ENCODE measurements at places on chromosomes 1 and 21.

DNA sequence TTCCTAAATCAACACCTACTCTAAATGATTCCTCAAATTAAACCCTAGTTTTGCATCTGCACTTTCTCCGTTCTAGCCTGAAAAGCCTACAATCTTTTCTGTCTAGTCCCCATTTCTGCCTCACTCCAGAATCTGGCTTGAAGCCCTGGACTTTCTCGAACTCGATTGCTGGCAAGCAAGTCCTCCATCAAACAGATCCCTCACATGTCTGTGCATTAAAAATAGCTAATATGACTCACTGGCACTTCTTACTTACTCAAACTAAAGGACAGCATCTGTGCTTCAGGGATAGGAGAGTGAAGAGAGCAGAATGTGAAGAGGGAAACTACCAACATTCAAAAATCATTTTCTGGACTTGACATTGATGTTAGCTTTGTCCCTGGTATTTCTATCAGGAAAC, 51.8 kb upstream of the CXADR start:
- DNase-seq, result peak; percentile 35

DNA sequence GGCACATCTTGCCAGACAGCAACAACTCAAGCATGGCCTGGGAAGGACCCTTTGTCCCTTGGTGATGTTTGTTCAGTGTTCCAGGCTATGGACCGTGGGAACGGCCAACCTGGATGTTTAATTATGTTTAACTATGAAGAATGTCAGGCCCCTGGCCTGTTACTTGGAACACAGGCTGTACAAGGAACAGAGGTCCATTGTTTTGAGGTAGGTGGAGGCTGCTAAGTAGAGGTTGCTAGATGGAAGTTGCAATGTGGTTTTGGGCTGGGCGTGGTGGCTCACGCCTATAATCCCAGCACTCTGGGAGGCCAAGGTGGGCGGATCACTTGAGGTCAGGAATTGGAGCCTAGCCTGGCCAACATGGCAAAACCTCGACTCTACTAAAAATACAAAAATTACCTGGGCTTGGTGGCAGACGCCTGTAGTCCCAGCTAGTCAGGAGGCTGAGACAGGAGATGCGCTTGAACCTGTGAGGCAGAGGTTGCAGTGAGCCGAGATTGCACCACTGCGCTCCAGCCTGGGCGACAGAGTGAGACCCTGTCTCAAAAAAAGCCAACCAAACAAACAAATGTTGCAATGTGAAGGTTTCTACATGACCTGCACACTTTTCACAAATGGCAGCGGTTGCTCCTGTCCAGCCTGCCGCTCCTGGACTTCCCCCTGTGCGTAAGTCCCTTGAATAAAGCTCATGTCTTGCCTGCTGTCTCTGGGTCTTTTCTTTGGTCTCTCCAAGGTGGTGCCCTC, 2.5 kb upstream of the LEFTY1 start:
- DNase-seq, result no peak

DNA sequence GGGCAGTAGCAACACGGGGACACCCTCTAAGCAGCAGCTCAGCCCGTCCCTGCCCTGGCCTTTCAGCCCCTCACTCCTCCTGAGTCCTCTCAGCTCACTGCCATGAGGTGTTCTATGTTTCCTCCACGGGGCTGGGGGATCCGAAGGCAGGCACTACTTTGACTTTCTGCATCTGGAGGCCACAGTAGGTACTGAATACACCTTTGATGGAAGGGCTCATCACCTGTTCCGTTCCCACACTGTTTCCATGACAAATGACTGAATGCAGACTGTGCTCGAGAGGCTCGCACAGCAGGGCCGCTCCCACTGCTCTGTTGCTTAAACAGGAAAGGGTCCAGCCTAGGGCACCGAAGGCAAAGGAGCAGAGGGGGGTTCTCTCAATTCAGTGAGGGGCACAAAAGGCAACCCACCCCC, 77.6 kb upstream of the DNAH14 start:
- DNase-seq, result no peak

- no peak for DNase-seq
These were observed 20.1 kb downstream of the PRKACB start for GRCh38 chr1:84164161-84164560.

GRCh38 chr1:182268669-182269068, 122.9 kb downstream of the GLUL start:
- DNase-seq, result no peak

GRCh38 chr21:39882151-39882838, 15.1 kb downstream of the PCP4 start:
- DNase-seq, result no peak

DNA sequence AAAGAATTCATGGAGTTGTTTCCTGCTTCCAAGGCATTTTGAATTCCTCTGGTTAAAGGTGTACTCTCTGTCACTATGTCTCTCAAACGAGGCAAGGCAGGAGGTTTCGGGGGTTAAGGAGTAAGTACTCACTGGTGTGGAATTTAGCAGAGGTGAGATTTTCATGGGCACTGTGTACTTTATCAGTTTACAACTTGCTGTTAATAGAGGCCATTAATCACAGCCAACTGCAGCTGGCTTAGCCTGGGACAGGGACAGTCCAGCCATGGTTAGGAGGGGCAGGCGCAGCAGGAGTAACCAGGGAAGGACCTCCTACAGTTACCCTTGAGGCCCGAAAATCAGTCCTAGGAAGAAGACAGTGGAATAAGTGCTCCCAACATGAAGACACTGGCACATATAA, 18.1 kb upstream of the TMEM9 start:
- no peak for DNase-seq

- no peak for DNase-seq
These were observed 69.9 kb upstream of the LPGAT1 start for GRCh38 chr1:211900441-211900840.

GRCh38 chr1:212557739-212558692, 50.5 kb upstream of the ATF3 start:
- DNase-seq, result peak; percentile 50

GRCh38 chr21:34671891-34672290, 3.1 kb downstream of the CLIC6 start:
- DNase-seq, result no peak

- DNase-seq, result peak; percentile 43
These were observed 642 bp downstream of the TRIM62 start for GRCh38 chr1:33180911-33181890.

GRCh38 chr1:29332204-29332603, 95.9 kb downstream of the PTPRU start:
- peak; percentile 55 for DNase-seq

DNA sequence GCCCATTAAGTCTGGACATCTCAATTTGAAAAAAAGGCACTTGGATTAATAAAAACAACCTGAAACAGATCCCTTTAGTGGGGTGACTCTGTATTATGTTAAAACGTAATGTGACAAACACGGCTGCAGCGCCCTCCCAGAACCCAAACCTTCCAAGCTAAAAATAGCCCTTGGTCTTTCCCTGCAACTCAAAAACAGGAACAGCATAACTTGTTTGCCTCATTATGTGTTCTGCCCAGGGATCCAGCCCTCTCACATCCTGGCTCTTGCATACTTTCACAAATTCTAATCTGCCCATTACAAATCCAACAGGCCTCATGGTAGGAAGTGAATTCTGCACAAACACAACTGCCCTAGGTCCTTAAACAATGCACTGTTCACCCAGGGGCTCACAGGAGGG, 94.7 kb upstream of the GADD45A start:
- peak; percentile 89 for DNase-seq

- no peak for DNase-seq
These were observed 109.1 kb downstream of the HHAT start for GRCh38 chr1:210437781-210438180.

Data from dermis blood vessel endothelial cell (primary cell).